ENCODE measurements at places on chromosomes 11 and 22.
A peak's percentile ranks its signal among the peaks of the same experiment; 100 is the strongest.

GRCh38 chr11:87820011-87820410 lies 355.2 kb downstream of the RAB38 start:
- no peak for DNase-seq

GRCh38 chr22:22178355-22178965 lies 66.1 kb upstream of the VPREB1 start:
- no peak for DNase-seq

- no peak for DNase-seq
Measured at GRCh38 chr11:116930177-116930576, 92.8 kb upstream of the APOA1 start.

DNA sequence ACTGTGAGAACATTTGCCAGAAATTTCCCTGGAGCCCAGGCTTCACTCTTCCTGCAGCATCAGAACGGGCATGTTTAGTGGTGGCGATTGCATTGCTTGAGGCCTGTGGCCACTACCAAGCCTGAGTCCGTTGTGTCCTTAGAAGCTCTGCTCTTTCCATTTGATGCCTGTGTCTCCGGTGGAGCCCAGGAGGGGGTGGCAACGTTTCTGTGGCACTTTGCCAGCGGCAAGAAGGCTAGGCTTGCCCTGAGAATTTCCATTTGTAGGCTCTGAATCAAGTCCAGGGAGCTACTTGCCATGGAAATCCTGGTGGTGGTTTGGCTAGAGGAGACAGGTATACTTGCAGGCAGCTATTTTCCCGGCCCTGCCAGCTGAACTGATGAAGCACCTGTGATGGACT lies 47.1 kb downstream of the ADAMTS8 start:
- DNase-seq: no peak

DNA sequence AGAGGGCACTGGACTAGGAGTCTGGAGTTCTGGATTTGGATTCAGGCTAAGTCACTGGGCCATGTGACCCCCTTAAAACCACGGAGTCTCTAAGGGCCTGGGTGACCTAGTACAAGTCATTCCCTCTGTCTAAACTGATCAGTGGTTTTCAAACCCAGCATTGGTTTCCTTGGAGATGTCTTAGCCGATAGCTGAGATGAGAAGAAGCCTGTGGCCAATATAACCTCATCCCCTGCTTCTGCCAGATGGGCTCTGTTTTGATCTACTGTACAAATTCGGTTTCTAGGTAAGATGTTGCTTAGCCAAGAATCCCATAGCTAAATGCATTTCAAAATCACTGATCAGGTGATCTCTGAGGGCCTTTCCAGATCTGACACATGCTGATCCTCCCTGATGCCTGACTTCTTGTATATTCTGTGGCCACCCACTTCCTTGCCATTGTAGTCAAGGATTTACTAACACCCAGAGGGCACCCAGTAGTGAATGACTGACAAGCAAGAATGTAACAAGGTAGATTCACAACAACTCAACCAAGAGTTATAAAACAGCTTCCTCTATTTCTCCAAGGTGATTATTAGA lies 53.1 kb downstream of the GALNT18 start:
- DNase-seq: no peak

- no peak for DNase-seq
Measured at GRCh38 chr11:56706486-56706885, 7.6 kb downstream of the OR9G1 start.

- DNase-seq: no peak
Measured at GRCh38 chr11:2531987-2532703, 87.3 kb downstream of the KCNQ1 start.

DNA sequence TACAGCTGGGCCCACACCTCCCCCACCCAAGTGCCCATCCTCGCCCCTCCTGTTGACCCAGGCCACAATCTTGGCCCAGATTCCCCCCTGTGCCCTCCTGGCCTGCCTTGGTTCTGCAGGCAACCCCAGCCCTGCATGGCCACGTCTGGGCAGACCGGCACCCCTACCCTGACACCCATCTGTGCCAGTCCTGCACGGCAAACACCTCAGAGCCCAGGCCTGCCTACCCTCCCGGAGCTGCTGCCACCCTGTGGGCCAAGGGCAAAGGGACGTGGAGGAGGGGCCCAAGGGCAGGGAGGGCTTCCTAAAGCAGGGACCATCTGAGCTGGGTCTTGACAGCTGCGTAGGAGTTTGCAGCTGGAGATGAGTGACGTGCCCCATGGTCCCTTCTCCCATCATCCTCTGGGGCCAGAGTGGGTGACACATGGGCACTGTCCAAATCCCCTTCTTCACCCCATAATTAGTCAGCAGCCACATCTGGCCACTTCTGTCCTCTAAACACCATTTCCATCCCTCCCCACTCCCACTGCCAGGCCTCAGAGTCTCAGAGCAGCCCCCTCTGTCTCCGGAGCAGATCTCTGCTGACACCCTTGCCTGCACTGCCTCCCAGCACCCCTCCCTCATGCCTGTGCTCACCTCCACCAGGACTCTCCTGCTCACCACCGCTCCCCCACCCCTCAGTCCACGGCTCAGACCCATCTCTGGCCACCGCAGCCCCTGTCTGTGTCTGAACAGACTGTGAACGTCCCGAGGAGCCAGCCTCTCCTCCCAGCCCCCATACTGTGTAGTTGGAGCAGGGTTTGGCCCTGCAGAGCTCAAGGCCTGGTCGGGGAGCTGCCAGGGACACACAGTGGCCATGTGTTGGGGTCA lies 35.6 kb upstream of the PPARA start:
- DNase-seq: no peak

- DNase-seq: no peak
Measured at GRCh38 chr11:35982061-35982460, 38.2 kb downstream of the LDLRAD3 start.

GRCh38 chr22:21450320-21450831 lies 16.8 kb upstream of the TMEM191C start:
- DNase-seq: no peak

GRCh38 chr11:64144587-64145472 lies 21.1 kb downstream of the MACROD1 start:
- no peak for DNase-seq

GRCh38 chr22:50138988-50139387 lies 31.5 kb upstream of the PANX2 start:
- no peak for DNase-seq

- DNase-seq: no peak
Measured at GRCh38 chr11:85889108-85889507, 33.9 kb downstream of the CCDC83 start.

DNA sequence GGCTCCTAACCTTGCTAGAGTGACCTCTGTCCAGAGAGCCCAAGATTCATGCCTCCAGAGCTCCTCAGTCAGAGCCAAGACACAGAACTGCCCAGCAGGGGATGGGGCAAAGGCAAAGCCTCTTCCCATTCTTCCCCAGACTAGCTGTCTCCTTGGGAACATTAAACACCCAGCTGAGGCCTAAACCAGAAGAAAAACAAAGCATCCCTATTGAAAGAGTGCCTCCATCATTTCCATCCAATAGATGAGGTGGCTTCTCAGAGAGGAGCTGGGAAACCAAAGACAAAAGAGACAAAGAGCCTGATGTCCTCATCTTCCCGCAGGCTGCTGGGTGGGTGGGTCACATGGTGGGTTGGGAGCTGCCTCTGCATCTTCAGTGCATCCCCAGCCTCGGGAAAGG lies 37.4 kb downstream of the COMMD9 start:
- DNase-seq: no peak

- DNase-seq: no peak
Measured at GRCh38 chr11:44576656-44577055, 11.2 kb downstream of the CD82 start.

GRCh38 chr11:35740061-35740799 lies 77.7 kb downstream of the TRIM44 start:
- DNase-seq: no peak

DNA sequence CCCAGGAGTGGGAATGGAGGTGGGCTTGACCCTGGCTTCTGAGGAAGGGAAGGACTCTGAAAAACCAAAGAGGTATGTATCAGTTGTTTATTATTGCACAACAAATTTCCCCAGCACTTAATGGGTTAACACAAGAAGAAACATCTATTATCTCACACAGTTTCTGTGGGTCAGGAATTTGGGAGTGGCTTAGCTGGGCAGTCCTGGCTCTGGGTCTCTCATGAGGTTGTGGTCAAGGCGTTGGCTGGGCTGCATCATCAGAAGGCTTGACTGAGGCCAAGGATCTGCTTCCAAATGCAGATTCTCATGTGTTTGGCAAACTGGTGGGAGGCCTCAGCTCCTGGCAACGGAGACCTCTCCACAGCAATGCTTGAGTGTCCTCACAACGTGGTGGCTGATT lies 17.5 kb upstream of the SMIM38 start:
- DNase-seq: peak; percentile 38

GRCh38 chr22:36823186-36823839 lies 6.5 kb upstream of the PVALB start:
- no peak for DNase-seq

- DNase-seq: no peak
Measured at GRCh38 chr11:62574363-62575071, 826 bp upstream of the EEF1G start.

GRCh38 chr22:31278151-31278621 lies 14.1 kb downstream of the PIK3IP1 start:
- DNase-seq: no peak

DNA sequence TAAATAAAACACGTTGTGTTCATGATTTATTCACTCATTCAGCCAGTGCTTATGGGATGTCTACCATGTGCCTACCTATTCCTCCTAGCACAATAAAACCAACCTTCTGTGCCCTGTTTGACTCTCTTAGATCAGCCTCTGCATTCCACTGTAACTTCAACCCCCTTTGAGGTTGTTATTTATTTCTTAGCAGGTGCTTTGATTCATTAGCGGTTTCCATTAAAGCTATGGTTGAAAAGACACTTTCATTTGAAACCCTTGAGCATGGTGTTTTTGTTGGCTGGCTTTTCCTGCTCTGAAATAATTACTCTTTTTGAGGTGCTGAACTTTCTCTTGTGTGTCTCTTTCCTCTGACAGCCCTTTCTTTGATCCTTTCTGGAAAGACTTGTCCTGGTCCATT lies 570.6 kb upstream of the LARGE1 start:
- no peak for DNase-seq

- DNase-seq: no peak
Measured at GRCh38 chr11:86688398-86689179, 16.2 kb upstream of the ME3 start.

GRCh38 chr22:37508431-37508992 lies 10.7 kb downstream of the CARD10 start:
- no peak for DNase-seq

GRCh38 chr11:129779342-129779741 lies 36.3 kb upstream of the TMEM45B start:
- DNase-seq: no peak

DNA sequence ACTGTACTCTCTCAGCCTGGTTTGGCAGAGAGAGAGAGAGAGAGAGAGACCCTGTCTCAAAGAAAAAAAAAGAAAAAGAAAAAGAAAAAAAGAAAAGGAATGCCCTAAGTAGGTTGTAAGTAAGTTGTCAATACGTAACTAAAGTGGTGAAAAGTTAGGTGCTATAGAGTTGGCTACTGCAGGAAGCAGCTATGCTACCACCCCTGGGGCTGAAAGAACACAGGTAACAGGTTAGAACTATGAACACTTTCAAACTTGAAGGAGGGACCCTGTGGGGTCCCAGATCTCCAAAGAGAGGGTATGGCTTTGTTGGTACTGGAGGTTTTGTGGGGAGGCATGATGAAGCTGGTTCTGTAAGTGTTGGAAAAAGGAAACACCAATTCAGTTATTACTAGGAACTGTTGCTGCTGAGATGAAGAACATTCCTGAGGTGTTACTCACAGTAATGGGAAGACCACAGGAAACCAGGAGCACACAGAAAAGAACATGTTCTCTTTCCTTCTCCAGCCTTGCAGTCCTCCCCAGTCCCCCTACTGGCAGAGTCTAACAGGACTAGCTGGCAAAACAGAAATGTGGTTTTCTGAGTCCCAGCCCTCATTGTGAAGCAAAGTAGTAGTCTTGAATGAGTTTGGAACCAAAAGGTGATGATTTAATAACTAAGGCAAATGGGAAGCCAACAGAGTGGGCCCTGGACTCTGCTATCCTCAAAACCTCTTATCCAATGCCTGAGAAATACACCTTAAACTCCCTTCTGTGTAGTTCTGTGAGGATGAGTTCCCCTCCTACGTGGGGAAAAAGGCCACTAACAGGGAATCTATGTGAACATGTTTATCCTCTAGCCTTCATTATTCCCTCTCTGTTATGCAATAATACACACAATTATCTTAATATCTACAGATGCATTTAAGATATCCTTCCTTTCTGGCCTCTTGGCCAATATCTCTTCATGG lies 427.0 kb upstream of the DDI1 start:
- peak; percentile 84 for DNase-seq

GRCh38 chr11:101727451-101727850 lies 143.6 kb upstream of the TRPC6 start:
- no peak for DNase-seq

GRCh38 chr11:30393012-30393411 lies 70.1 kb downstream of the ARL14EP start:
- no peak for DNase-seq

DNA sequence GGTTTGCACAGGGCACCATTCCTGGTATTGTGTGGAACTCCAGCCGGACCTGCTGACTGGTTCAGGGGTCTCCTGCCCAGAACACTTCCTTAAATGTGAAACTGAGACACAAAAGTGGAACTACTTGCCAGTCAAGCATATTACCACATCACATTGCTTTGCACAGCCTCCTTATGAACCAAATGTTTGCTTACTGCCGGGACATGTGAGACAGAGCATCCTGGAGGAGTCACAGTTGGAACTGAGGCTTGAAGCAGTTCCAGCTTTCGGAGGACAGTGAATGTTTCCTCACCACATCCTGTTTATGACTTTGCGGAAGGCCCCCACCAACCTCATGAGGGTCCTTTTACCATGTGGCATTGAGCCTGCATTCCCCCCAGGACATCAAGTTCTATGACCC lies 105.8 kb upstream of the ARHGAP42 start:
- DNase-seq: no peak

GRCh38 chr11:91230647-91231046 lies 994.0 kb upstream of the FAT3 start:
- no peak for DNase-seq

DNA sequence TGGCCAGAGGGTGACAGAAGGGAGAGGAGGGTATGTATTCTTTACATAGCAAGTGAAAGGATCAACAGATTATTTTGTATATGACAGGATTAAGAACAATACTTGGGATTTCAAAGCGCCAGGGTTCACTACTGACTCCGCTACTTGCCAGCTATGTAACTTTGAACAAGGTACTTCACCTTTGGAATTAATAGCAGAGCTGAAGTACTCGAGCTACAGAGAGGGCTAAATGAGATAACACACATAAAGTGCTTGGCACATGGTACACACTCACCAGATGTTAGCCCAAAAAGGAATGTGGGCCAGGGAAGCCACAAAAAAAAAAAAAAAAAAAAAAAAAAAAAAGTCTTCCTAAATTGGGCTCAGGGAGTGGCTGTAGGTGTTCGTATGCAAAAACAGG lies 408.4 kb downstream of the BUD13 start:
- no peak for DNase-seq
